ENCODE measurements at places on chromosomes 5 and 9. TPM values are rescaled to one million over a fixed set of nuclear protein-coding genes. Genes with fewer than 3 reads are reported as not detected.

PALM2AKAP2 gene
- polyA plus RNA-seq: not detected

PRSS3 gene
- polyA plus RNA-seq: not detected

CCDC192 gene
- not detected for polyA plus RNA-seq

ZNF366 gene
- polyA plus RNA-seq: 0.76 TPM

- DNase-seq: no peak
Observed at GRCh38 chr9:18154661-18155060, 319.3 kb upstream of the ADAMTSL1 start.

DNA sequence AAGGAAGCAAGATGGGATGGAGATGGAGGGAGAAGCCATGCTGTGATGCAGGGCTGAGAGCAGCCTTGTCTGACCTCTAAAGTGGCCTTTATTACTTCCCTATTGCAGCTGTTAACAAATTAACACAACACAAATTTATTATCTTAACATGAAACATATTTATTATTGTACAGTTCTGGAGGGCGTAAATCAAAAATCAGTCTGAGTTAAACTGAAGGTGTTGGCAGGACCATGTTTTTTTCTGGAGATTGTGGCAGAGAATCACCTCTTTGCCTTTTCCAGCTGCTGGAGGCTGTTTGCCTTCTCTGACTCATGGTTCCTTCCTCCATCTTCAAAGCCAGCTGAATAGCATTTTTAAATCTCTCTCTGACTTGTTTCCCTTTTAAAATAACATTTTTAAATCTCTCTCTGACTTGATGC is 7.2 kb upstream of the MCC start:
- DNase-seq: no peak

DNA sequence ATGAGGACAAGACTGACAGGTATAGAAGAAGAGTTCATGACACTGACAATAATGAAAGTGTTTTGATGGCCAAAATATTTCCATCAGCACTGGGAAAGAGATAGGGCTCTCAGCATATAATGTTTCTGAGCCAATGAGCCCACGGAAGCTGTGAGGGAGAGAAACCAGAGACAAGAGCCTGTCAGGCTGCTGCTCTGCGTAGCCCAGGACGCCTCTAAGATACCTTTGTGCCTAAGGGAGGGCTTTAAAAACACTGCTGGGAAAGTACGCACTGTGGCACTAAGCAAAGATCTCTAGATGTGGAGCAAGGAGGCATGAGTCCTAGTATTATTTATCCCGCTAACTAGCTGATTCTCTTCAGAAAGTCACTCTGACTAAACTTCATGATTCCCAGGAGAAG is 11.0 kb upstream of the ELAVL2 start:
- no peak for DNase-seq

DNA sequence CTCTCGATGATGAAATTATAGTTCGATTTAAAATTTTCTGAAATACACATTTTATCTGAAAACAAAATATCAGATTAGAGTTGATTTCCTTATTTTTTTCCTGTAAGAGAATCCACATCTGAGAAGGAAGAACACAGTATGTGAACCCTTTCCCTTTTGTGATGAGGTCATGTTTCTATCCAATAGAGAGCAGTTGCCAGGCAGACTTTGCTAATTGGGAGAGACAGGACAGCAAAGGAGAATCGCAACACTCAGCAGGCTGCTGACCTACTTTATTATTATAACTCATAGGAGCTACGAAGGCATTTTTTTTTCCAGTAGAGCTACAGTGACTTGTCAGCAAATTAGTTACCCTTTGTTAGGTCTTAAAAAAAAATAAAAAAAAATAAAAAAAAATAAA is 242.1 kb downstream of the HCN1 start:
- DNase-seq: no peak

GRCh38 chr5:103703617-103704016 is 141.0 kb upstream of the NUDT12 start:
- DNase-seq: no peak

DNA sequence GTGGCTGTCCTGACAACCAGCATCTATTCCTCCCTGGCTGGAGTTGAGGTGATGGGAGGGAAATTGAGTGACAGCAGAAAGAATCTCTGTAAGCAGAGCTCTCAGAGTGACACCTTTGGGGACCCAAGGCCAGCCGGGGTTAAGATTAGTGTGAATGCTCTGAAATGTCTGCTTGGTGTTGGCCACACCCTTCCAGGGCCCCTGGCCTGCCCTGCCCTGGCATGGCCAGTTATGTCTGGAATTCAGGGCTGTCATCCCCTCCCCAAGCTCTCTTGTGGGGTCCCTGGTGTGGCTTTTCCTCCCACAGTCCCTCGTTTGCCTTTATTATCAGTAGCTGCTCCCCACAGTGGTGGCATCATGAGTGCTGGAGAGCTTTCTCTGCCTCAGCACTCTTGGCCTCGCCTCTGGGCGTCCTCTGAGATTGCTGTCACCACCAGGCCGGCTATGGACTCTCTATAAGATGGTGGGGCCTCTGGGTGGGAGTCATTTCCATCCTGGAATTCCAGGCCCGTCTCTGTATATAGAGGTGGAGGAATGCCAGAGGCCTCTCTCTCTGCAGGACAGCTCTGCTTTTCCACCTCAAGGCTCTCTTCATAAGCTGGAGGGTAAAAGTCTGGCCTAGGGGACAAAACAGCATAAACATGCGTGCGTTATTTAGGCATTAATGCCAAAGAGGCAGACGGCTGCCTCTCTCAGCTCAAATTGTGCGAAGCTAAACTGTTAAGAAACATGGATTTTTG is 3.6 kb downstream of the TMEM252 start:
- no peak for DNase-seq

GRCh38 chr5:96254980-96255691 is 177.9 kb downstream of the PCSK1 start:
- DNase-seq: no peak
